ENCODE measurements at places on chromosomes 16 and 17.
A peak's percentile ranks its signal among the peaks of the same experiment; 100 is the strongest.

DNA sequence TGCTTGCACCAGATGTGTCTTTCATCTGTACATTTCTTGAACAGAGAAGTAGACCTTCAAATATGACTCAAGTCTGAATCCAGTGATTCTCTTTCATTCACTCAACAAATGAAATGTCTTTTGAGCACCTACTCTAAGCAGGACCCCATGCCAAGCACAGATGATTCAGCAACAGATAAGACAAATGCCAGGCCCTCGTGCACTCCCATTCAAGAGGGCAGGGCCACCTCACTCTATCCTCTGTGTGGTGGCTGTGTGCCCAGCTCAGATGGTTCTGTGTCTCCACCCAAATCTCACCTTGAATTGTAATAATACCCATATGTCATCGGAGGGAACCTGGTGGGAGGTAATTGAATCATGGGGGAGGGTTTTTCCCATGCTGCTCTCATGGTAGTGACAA, 74.1 kb upstream of the NKD1 start:
- DNase-seq, result no peak

DNA sequence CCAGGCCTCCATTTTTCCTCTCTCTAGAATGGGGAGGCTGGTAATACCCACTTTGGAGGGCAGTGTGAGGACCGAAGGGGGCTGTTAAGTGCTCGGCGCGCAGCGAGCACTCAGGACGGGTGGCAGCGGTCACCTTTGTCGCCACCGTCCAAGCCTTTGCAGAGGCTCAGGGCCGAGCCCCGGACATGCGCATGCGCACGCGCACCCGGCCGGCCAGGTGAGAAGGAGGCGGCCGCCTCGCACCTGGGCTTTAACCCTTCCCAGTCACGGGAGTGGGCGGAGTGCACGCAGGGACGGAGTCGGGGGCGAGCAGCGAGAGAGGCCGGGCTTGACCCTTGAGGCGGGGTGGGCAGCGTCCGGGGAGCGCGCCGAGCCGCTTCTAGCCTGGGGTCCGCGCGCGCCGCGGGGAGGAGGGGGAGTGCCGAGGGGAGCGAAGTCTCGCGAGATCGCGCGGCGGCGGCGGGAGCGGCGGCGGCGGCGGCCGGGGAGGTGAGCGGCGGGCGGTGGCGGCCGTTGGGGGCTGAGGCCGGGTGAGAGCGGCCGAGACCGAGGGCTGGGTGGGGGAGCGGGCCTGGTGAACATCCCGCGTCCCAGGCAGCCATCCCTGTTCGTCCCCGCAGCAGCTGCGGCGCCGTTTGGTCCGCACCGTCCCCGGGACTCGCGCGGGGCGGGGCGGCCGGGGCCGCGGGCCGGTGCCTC, at the start of gene MRTFB:
Gene MRTFB, plus strand, starts transcription at position 443 of the 699 bp plus-strand sequence. CDS start 69,288 bp downstream, outside the sequence.
- peak; percentile 36 for DNase-seq

DNA sequence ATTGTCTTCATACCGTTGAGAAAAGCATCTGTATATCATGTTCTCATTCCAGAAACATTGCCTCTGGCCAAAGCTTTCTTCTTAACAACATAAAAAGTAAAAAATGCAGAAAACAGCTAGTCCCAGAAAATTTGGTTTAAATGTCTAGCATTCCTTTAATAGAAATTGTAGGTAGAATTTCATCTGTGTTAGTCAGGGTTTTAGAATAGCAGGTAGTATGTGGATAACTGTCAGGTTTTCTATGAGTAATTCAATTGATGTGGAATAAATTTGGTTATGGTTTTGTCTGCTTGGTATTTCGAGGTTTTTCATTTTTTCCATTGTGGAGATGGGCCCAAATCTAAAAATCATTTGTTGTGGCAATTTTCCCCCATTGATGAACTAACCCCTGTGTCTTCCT, 616.7 kb downstream of the KCNJ2 start:
- no peak for DNase-seq

GRCh38 chr16:27446721-27447120, 44.7 kb downstream of the IL21R start:
- DNase-seq, result no peak

DNA sequence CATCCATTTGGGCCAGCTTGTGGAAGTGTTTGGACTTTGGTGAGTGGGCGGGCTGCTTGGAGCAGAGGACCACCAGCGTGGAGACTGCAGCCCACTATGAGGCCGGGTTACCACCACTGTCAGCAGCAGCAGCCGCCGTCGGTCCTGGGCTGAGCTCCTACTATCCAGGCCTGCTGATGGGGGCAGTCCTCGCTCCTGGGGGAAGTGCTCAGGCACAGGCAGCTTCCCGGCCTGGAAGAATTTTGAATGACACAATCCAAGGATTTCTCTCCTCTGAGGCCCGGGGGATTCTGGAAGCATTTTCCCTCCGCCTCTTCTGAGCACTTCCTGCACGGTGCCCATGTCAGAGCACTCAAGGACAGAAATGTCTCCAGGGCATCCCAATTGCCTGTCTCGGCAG, 5.3 kb upstream of the NOD2 start:
- no peak for DNase-seq

GRCh38 chr16:30003670-30004423, 7.0 kb downstream of the DOC2A start:
- DNase-seq, result no peak

DNA sequence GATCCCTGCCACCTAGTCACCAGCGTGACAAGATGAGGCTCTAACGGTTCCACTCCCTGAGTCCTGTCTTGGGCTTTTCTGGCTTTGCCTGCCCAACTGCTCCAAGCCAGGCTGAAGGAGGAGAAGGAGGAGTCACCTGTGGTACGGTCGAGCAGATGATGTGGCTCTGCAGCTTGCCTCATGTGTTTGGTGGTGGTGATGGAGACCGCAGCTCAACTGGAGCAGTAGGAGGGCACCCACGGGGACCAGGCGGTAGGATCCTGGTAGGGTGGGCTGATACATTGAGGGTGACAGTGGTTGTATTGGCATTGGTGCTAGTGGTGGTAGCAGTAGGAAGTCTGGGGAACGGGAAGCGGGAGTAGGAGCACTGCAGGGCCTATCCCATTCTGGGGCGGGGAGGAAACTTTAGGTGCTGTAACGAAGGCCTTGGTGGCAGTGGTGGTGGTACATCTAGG, 202.8 kb upstream of the WSB1 start:
- no peak for DNase-seq

DNA sequence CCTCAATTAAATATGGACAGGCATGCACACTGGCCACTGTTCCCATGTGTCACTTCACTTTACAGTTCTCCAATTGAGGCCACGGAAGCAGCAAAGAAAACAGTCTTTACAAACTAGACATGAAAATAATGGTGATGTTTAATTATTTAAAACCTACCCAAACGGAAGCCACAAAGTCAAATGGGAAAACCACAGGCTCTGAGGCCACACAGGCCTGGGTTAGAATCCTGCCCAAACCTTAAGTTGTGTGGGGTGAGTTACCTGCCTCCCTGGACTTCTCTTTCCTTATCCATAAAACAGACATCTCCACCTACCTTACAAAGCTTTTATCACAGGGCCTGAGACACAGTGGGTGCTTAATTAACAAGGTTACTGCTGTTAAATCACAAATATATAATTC, 137.4 kb downstream of the PARN start:
- DNase-seq, result no peak

GRCh38 chr16:58024486-58025350, 836 bp upstream of the MMP15 start:
- DNase-seq, result no peak

DNA sequence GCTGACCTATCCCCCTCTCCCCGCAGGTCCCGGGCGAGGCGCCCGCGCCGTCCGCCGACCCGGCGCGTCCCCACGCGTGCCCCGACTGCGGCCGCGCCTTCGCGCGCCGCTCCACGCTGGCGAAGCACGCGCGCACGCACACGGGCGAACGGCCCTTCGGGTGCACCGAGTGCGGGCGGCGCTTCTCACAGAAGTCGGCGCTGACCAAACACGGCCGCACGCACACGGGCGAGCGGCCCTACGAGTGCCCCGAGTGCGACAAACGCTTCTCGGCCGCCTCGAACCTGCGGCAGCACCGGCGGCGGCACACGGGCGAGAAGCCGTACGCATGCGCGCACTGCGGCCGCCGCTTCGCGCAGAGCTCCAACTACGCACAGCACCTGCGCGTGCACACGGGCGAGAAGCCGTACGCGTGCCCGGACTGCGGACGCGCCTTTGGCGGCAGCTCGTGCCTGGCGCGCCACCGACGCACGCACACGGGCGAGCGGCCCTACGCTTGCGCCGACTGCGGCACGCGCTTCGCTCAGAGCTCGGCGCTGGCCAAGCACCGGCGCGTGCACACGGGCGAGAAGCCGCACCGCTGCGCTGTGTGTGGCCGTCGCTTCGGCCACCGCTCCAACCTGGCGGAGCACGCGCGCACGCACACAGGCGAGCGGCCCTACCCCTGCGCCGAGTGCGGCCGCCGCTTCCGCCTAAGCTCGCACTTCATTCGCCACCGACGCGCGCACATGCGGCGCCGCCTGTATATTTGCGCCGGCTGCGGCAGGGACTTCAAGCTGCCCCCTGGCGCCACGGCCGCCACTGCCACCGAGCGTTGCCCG, 10.3 kb downstream of the ZNF771 start:
- DNase-seq, result peak; percentile 75

DNA sequence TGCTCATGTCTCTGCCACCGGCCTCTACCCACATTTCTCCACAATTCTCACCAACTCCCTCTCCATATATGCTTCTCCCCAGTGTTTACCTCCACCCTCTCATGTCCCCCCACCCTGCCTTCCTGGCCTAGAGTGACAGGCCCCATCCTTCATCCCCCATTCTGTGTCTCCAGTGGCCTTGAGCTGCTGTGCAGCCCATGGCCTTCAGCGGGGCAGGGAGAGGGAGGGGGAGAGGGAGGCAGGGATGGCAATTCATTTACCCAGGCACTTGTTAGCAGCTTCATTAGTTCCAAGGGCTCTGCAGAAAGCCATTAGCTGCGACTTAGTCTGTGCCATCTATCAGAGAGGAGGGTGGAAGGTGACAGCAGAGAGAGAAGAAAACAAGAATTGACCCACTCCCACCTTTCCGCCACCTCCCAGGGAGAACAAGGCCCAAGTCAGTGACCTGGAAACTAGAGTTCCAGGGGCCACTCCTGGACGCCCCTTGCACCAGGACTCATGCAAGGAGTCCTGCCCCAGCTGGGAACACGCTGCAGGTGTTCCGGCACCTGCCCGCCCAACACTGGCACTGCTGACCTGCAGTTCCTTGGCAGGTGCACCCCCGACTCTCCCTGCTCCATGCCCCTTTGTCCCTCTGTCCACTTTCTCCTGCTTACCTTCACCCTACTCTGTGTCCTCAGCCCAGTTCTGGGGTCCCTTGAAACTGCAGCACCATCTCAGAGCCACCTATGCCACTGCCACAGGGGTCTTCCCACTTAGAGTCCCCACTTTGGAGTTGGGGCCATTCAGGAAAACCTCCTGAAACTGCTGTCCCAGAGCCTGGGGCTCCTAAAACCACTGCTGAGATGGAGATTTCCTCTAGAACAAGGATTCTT, 23.5 kb upstream of the PYY start:
- DNase-seq, result no peak

DNA sequence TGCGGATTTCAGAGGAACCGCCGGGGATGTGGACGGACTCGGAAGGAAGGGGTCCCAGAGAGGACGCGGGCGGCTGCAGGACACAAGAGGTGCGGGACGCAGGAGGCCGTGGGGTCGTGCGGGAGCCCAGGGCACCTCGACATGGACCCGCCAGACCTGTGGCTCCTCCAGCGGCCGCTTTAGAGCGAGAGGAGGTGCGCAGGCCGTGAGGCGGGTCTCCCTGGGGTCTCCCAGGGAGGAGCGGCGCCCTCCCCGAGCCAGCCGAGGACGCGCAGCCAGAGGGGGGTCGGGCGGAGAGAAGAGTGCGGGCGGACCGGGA, 6.8 kb upstream of the FLYWCH1 start:
- no peak for DNase-seq

DNA sequence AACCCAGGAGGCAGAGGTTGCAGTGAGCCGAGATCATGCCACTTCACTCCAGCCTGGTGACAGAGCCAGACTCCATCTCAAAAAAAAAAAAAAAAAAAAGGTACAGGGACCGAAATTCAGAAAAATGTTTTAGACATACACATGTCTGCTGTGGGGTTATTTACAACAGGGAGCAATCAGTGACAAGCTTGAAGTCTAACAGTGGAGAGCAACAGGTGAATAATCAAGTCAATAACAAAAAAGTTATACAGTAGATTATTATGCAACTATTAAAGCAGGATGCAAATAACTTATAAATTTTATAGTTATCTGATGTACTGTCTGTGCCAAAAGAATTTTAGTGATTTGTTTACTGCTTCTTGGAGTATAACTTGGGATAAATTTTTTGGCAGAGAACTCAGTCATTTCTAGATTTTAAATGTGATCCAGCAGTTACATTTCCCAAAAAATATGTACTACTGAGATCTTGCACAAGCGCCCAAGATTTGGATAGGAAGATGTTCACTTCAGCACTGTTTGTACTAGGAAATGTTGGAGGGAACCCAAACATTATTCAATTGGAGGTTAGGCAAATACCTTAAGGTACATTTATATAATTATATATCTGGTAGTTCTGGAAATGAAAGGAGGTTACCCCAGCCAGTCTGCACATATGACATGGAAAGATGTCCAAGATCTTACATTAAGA, 34.1 kb downstream of the EEF2K start:
- DNase-seq, result no peak

- no peak for DNase-seq
Observed at GRCh38 chr16:86956437-86956836, 360.8 kb downstream of the C16orf95 start.

DNA sequence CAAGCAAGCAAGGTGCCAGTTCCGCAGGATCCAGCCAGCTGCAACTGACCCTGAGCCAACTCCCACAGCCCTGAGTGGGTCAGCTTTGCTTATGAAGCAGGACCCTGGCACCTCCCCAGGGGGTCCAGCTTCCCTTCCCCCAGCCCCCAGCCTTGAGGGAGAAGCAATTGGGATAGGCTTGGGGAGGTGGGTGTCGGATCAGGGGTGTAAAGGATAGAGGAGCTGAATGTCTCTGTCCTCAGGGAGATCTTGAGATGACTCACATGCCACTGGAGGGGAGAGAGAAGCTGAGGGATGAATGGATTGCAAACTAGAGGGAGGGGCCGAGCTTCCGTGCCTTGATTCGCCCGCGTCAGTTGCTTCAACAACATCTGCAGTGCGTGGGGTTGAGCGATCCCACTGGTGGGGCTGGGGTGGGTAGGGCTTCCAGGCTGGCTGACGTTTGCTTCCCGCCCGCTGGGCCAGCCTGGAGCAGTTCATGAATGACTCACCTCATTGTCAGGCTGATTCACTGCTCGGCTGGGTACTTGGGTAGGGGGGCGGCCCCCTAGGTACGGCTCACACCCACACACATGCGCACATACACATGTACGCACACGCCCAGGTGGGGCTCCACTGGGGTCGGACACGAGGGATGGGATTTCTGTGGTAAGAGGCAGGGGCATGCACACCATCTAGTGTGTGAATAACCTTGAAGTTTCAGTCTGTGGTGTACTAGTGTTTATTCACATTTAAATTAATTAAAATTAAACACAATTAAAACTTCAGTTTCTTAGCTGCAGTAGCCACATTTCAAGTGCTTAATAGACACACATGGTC, 3.6 kb upstream of the HROB start:
- peak; percentile 38 for DNase-seq

All from bone marrow (tissue), 2 donors.